ENCODE measurements at places on chromosomes 16 and 17. TPM values are rescaled to one million over a fixed set of nuclear protein-coding genes. Genes with fewer than 3 reads are reported as not detected.
A peak's percentile ranks its signal among the peaks of the same experiment; 100 is the strongest.

DNA sequence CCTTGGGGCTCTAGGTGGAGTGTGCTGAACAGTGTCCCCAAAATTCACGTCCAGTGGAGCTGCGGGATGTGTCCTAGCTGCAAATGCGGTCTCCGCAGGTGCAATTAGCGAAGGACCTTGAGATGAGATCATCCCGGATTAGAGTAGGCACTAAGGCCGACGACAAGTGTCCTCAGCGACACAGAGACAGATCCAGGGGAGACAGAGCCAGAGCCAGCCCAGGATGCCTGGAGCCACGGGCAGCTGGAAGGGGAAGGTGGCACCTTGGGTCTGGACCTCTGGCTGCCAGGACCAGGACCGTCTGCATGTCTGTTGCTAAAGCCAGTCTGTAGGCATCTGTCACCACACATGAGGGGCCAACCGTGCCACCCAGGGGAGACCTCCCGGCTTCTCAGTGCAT lies 24.5 kb downstream of the SLC7A5 start:
- no peak for DNase-seq

DNA sequence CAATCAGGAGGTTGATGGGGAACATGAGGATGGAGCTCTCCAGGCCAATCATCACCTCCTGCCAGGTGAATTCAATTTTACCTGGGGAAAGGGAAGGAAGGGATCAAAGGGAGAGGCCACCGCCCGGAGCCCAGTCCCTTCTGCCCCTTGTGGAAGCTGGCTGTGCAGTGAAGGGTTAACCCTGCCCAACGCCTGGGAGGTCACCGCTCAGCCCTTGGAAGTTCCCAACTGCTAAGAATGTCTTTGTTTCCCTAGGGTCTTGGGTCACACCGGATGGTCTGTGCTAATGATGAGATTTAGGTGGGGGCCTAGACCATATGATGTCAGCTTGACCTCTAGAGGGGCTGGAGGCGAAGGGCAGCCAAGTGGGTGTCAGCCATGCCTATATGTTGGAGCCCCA lies 52.1 kb upstream of the GCSH start:
- no peak for DNase-seq

- no peak for DNase-seq
Observed at GRCh38 chr16:80806927-80807340, 2.5 kb upstream of the CDYL2 start.

The SBK1 gene
- total RNA-seq: 2.0 TPM

The BCL6B gene
- 12.6 TPM for total RNA-seq

DNA sequence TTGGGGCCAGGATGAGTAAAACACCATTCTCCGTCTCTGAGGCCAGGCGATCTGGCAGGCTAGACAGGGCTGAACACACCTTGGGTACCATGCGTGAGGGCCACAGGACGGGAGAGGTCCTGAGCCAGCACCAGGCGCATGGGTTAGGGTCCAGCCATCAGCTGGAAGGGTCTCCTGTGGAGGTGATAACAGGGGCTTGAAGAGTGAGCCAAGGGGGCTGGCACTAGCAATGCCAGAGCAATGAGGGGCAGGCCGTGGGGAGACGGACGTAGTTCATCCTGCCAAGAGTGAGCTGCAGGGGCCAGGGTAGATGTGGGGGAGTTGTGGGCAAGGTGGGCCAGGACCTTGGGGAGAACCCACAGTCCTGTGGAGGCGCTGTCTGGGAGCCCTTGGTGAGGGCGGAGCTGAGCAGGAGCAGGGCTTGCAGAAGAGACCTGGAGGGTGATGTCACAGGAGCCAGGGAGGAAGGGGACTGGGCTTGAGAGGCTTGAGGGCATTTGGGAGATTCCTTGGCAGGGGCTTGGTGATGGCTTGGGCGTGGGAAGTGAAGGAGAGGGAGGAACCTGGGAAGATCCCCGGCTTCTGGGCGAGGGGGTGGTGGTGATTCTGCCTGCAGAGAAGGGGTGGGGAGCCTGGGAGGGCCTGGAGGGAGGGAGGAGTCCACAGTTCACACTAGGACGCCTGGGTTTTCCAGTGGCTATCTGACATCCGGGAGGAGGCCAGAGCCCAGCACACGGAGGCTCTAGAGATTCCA lies 6.3 kb upstream of the NPTX1 start:
- DNase-seq: no peak

- peak; percentile 87 for DNase-seq
Observed at GRCh38 chr16:4328046-4328781, 12.3 kb downstream of the GLIS2 start.

DNA sequence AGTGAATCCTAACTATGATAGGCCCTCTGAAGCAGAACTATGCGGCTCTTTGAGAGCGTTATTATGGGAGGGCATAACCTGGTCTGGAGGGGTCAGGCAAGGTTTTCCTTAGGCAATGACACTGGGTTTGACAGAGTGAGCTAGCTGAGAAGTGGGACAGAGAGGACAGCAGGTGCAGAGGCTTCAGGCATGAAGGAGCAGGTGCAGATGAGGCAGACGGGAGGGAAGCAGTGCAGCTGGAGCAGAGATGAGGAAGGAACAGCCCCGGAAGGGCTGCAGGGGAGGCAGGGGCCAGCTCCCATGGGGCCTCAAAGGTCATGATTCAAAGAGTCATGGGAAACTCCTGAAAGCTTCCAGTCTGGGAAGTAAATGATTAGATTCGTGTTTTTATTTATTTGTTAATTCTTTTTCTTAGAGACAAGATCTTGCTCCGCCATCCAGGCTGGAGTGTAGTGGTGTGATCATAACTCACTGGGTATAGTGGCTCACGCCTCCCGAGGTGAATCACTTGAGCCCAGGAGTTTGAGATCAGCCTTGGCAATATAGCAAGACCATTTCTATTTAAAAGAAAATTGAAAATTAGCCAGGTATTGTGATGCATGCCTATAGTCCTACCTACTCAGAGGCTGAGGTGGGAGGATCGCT lies 5.4 kb downstream of the MARCHF10 start:
- DNase-seq: no peak

DNA sequence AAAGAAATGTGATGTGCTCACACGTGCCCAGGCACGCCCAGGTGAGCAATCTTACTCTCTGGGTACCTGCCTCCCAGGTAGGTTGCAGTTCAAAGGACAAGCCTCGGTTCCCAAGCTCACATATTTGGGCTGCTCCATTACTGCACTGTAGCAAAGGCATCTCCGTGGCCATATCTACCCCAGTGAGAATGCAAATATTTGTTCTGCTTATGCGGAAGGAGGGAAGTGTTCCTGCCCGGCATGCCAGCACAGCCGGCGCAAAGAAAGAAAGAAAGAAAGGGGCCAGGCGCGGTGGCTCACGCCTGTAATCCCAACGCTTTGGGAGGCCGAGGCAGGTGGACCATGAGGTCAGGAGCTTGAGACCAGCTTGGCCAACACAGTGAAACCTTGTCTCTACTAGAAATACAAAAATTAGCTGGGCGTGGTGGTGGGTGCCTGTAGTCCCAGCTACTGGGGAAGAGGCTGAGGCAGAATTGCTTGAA lies 30.7 kb downstream of the SLC43A2 start:
- DNase-seq: no peak

GRCh38 chr17:73378974-73379470 lies 67.2 kb upstream of the CDC42EP4 start:
- no peak for DNase-seq

DNA sequence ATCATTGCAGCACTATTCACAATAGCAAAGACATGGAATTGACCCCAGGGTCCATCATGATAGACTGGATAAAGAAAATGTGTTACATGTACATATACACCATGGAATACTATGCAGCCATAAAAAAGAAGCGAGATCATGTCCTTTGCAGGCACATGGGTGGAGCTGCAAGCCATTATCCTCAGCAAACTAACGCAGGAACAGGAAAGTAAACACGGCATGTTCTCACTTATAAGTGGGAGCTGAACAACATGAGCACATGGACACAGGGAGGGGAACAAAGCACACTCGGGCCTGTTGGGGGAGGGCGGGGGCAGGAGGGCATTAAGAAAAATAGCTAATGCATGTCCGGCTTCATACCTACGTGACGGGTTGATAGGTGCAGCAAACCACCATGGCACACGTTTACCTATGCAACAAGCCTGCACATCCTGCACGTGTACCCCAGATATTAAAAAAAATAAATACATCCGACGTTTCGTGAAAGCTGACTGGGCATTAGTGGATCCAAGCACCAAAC lies 28.9 kb downstream of the ZNF778 start:
- DNase-seq: no peak

DNA sequence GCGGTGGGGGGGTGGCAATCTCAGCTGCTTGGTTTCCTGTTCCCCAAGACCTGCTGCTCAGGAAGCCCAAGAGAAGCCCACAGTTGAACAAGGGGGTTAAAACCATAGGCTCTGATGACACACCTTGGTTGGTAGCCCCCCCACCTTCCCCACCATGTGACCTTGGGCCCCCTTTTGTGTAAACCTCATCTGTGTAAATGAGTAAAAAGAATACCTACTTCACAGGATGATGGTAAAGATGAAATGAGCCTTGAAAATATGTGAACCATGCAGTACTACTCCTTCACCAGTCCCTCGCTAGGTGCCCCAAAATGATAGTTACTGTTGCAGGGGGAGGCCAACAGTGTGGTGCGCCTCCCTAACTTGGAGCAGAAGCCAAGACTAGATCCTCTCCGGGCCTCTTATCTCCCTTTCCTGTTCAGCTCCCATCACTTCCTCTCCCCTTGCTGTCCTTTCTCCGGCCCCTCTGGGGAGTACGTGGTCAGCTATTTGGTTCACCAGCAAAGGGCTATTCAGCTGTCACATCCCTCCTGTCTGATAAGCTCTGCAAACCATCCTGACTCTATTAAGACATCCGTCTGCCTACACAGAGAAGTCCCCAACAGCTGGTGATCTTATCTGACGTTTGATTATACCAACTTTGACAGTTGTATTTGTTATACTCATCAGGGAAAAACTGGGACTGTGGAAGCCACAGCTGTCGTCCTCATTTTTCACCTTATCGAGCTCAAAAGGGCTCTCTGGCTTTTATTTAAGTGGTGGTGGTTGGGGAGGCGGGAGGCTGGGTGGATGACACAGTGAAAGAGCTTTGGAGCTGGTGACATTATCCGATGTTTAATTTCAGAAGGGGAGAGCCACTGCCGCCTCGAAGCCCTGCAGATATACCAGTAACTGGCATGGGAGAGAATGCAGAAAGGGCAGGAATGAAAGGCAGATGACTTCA lies 19.9 kb downstream of the DCAKD start:
- no peak for DNase-seq

The ZNF778 gene
- 9.9 TPM for total RNA-seq

The KCNH6 gene
- total RNA-seq: not detected

The USP6 gene
- not detected for total RNA-seq

DNA sequence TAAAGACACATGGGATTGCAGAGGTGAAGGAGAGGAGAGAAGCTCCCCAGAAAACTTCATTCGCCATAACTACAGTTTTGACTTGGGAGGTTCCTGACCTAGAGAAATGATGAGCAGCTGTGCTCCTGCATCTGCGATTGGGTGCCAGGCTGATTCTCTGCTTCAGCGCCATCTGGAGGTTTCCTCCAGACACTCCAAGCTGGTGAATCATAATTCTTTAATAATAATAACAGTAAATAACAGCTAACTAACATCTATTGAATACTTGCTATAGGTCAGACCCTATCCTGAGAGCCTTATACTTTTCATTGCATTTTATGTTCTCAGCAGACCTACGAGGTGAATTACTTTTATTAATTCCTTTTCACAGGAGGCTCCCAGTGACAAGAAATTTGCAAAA lies 575.8 kb downstream of the TOX3 start:
- no peak for DNase-seq

- no peak for DNase-seq
Observed at GRCh38 chr17:76755285-76755684, 17.4 kb downstream of the MFSD11 start.

DNA sequence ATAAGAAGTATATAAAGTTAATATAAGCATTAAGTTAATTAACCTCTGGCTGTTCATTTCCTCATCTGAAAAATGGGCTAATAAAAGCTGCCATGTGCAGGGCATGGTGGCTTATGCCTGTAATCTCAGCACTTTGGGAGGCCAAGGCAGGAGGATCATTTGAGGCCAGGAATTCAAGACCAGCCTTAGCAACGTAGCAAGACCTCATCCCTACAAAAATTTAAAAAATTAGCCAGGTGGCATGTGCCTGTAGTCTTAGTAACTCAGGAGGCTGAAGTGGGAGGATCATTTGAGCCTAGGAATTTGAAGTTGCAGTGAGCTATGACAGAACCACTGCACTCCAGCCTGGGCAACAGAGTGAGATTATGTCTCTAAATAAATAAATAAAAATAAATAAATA lies 40.6 kb upstream of the MMD start:
- DNase-seq: no peak

- DNase-seq: no peak
Observed at GRCh38 chr17:4551141-4551540, 4.0 kb downstream of the MYBBP1A start.

GRCh38 chr17:2067608-2068024 lies 12.7 kb downstream of the HIC1 start:
- peak; percentile 54 for DNase-seq

DNA sequence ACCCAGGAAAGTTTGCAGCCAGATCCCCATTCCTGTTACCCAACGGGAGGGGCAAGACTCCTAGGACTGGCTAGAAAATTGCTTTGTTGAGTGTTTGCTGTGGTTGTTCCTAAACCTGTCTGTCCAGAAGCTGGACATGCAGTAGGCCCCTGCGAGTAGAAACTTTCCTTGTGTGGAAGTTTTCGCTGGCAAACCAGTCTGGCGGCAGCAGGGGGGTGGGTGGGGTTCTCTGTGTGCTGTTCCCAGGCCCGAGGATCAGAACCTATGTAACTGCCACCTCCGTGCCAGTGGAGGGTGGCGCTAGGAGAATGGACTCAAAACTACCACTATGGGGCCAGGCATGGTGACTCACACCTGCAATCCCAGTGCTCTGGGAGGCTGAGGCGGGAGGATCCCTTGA lies 9.2 kb downstream of the SGSM2 start:
- no peak for DNase-seq

DNA sequence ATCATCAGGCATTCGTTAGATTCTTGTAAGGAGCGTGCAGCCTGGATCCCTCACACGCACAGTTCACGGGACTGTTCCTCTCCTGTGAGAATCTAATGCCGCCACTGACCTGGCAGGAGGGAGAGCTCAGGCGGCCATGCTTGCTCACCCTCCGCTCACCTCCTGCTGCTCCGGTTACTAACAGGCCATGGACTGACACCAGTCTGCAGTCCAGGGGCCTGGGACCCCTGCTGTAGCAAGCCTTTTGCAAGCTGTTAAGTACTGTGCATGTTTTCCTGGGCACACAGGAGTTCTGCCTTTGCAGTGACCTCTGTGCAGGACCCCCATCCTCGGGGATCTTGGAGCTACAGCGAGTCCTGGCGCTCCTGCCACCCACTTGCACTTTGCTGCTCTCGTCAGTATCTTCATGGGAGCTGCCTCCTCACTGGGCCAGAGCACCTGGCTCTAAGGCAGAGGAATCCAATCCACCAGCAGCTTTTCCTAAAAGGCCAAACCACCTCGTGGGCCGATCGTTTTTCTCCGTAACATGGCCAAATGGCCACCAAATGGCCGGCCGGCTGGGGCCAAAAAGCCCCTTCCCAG lies 230.6 kb downstream of the FOXL1 start:
- DNase-seq: no peak

DNA sequence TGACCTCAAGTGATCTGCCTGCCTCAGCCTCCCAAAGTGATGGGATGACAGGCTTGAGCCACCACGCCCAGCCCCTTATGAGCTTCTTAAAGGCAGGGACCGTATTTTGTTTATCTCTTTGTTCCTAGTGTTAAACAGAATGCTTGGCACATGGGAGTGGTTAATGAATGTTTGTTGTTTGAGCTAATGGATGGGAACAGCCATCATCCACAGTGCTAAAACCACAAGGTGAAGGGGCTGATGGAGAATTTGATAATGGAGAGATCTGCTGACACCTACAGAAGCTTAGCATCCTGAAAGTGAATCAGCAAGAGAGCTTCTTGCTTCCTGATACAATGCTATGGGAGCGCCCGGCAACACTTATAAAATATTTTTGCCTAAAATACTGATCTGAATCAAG lies 8.6 kb upstream of the CDH1 start:
- DNase-seq: no peak

The DPEP2 gene
- 1.1 TPM for total RNA-seq
